ENCODE measurements at places on chromosomes 1 and 21.

- no peak for DNase-seq
Measured at GRCh38 chr1:63590166-63590560, 3.0 kb upstream of the PGM1 start.

DNA sequence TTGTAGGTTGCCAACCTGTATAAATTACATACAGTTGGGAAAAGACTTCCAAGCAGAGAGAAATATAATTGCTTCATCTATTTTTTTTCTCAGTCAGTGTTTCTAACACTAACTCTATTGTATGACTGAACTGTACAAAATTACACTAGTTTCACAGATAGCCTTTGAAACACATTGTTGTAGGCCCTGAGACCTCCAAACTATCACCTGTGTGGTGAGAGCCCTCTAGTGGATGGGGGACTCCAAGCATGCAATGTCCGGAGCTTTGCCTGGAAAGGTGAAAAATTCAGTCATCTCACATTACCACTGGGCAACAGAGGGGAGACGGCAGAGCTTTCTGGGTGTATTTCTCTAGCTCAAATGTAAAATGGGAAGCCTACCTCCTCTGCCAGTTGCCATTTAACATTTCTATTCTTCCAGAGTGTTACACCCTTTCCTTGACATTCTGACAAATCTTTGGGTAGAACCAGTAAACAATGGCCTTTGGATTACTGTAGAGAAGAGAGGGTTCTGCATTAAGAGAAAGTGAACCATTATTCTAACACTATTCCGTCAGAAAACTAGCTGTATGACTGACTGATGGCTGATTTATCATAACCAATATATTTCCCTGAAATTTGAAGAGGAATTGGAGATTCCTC lies 212.2 kb downstream of the LYPLAL1 start:
- peak; percentile 45 for DNase-seq

GRCh38 chr1:233496993-233497392 lies 116.9 kb upstream of the KCNK1 start:
- no peak for DNase-seq

- no peak for DNase-seq
Measured at GRCh38 chr1:23473037-23473800, 10.8 kb downstream of the ASAP3 start.

- DNase-seq = no peak
Measured at GRCh38 chr1:116906812-116907211, 2.9 kb upstream of the PTGFRN start.

DNA sequence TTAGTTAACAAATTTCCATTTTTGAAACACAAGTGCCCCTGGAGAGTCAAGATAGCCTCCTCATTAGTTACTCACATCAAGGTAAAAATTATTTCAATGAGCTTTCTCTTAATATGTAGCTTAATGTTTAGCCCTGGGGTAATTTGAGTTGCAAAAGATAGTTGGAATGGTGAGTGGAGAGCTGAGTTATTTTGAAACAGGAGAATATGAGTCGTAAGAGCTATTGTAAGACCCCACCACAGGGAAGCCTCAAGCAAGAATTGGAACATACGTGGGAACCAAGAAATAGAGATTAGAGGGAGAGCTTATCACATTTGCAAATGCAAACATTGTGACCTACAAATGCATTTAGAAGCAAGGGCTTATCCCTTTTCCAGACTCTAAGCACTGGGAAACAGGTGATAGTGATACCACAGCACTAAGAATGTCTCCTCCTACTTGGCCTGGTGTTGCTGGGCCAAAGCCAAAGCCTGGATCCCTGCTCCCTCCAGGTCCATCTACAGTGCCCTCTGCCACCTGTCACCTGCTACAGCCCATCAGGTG lies 635.1 kb downstream of the PTPRC start:
- DNase-seq = no peak

DNA sequence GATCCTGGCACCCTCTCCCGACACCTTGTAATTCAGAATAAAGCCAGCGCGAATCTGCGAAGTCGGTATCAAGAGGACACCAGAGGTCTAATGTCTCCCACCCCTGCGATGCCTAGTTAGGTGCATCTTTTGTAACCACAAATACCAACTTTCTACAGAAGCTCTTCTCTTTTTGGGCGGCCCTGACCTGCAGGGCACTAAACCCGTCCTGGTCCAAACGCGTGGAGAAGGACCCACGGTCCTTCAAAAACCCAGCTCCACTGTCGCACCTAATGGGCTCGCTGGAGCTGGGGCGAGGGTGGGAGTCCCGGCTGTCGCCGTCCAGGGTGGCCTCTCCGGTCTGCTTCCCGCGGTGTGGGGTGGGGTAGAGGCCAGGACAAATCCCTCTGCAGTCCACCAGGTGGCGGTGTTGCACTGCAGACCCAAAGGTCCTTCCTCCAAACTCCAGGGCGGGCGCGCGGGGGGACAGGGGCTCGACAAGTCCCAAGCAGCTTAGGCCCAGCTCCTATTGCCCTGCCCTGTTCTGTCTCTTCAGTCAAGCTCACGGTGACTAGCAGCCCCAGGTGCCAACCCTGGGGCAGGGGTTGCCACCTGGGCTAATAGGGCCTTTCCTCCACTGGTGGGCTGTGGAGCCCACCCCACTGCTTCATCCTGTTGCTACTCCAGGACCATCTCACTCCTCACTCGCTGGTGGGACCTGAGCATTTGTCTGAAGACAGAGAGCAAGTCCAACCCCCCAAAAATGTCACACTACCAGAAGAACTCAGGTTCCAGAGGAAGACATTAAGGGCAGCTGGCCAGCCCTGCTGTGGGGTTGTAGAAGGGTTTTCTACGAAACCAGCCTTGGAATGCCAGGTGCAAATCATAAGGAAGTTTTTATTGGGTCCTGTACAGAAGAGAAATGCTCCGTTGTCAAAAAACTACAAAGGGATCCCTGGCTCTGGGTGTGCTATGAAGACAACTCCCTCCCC lies 2.8 kb downstream of the HES3 start:
- peak; percentile 87 for DNase-seq

DNA sequence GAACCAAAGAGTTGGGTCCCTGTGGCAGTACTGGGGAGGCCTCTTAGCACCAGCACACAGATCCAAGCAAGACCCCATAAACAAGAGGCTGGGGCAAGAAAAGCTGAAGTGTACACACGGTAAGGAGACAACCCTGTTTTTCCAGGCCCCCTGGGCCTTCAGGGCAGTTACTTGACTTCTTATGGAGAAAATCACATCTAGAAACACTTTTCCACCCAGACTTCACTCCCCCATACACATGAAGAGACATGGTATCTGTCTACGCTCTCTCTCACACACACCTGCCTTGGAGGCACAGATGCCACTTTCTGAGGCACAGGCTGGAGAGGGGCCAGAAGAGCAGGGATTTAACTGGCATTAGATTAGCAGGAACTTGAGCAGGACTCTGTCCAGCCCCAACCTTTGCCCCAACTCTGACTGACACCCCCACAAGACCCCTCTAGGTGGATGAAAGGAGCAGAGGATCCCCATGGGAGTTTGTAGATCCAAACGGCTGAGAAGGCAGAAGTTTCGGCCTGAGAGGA lies 2.2 kb downstream of the CERS2 start:
- DNase-seq = no peak

DNA sequence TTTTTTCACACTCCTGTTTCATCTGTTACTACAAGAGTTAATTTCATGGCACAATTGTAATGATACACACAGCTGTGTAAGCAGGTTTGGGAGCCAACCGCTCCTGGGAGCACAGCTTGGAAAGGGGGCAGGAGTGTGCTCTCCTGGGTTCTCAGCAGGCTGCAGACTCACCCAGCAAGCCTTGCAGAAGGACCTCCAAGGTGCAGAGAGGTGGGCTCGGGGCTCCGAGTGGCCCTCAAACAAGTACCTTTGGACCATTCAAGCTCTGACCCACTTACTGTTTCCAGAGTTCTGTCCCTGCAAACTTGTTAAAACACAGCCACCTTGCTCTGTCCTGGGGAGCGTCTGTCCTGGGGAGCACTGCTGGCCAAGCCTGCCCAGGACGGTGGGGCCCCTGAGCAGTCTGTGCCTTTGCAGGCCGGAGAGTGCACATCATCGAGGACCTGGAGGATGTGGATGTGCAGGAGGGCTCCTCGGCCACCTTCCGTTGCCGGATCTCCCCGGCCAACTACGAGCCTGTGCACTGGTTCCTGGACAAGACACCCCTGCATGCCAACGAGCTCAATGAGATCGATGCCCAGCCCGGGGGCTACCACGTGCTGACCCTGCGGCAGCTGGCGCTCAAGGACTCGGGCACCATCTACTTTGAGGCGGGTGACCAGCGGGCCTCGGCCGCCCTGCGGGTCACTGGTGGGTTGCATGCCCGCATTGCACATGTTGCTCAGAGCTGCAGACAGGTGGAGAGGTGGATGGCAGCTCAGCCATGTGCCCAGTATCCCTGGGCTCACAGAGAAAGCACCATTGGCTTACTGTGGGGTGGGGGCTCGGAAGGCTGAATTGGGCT lies 78.0 kb downstream of the OBSCN start:
- no peak for DNase-seq

DNA sequence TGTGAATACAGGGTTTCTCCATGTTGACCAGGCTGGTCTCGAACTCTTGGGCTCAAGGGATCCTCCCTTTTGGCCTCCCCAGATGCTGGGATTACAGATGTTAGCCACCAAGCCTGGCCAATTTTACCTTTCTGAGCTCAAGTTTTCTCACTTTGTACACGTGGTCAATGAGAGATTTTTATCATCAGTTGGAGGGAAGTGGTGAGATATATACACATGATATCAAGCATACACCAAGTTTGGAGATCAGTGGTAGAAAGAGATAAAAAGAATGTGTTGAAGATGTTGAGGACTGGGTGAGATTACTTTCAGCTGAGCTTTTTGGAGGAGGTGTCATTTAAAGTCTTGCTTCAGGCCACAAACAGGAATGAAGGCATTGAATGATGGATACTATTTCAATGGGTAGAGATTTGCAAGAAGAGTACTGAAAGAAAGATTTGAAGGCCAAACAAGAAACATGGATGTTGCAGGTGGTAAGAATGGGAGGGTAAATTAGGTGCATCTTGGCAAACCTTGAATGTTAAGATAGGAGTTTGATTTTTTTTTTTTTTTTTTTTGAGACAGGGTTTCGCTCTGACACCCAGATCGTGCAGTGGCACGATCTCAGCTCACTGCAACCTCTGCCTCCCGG lies 3.0 kb upstream of the SESN2 start:
- DNase-seq = no peak

Measured in activated CD4-positive, alpha-beta T cell treated with anti-CD3 and anti-CD28 coated beads for 48 hours (primary cell).